NCI-H2227 treated with DMSO at 0.1 percent for 48 hours (cell line): ENCODE measurements at places on chromosomes 16 and 17.

- DNase-seq, result no peak
Measured at GRCh38 chr16:78930561-78930960, 670.0 kb downstream of the MAF start.

GRCh38 chr16:29910819-29911675 lies 10.8 kb downstream of the ASPHD1 start:
- no peak for DNase-seq

GRCh38 chr16:35908942-35909341 lies 2449.5 kb downstream of the TP53TG3F start:
- no peak for DNase-seq

- DNase-seq, result no peak
Measured at GRCh38 chr17:20200016-20200795, 191.0 kb downstream of the SPECC1 start.

GRCh38 chr17:58112970-58113631 lies 29.9 kb downstream of the DYNLL2 start:
- DNase-seq, result peak; percentile 64

GRCh38 chr16:74700116-74700437 lies 585 bp downstream of the MLKL start:
- no peak for DNase-seq

- DNase-seq, result peak; percentile 82
Measured at GRCh38 chr16:5982979-5983378, 885.4 kb upstream of the EEF2KMT start.

GRCh38 chr16:6775712-6776111 lies 556.9 kb upstream of the RBFOX1 start:
- DNase-seq, result no peak

- DNase-seq, result peak; percentile 55
Measured at GRCh38 chr16:14562691-14563491, 67.2 kb downstream of the PARN start.

- peak; percentile 78 for DNase-seq
Measured at GRCh38 chr16:67393111-67393787, at the start of gene TPPP3. Gene TPPP3, minus strand, starts transcription at chr16:67393498. Its CDS starts 2,387 bp downstream, at chr16:67391111.

DNA sequence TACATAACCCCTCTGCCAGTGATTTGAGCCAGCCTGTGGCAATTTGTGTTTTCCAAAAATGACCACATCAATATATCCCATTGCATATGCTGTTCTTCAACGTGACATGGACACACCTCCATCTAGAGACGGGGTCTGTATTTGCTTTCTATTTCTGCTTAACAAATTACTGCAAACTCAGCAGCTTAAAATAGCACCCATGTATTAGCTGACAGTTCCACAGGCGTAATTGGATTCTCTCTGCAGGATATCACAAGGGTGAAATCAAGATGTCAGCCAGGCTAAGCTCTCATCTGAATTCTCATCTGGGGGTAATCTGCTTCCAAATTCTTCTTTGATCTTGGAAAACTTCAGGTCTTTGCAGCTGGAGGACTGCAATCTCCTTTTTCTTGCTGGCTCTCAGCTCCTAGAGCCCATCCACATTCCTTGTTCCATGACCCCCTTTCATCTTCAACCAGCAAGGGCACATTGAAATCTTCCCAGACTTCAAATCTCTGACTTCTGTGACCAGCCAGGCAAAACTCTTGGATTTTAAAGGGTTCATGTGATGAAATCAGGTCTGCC lies 8.2 kb downstream of the KRT9 start:
- peak; percentile 21 for DNase-seq

GRCh38 chr16:75456971-75457370 lies 7.5 kb downstream of the TMEM170A start:
- no peak for DNase-seq

GRCh38 chr17:20035501-20035900 lies 26.3 kb downstream of the SPECC1 start:
- no peak for DNase-seq

- peak; percentile 80 for DNase-seq
Measured at GRCh38 chr17:48830840-48831548, at the start of gene CALCOCO2. Gene CALCOCO2, plus strand, starts transcription at chr17:48831035. Its CDS starts 10,673 bp downstream, at chr17:48841708.

DNA sequence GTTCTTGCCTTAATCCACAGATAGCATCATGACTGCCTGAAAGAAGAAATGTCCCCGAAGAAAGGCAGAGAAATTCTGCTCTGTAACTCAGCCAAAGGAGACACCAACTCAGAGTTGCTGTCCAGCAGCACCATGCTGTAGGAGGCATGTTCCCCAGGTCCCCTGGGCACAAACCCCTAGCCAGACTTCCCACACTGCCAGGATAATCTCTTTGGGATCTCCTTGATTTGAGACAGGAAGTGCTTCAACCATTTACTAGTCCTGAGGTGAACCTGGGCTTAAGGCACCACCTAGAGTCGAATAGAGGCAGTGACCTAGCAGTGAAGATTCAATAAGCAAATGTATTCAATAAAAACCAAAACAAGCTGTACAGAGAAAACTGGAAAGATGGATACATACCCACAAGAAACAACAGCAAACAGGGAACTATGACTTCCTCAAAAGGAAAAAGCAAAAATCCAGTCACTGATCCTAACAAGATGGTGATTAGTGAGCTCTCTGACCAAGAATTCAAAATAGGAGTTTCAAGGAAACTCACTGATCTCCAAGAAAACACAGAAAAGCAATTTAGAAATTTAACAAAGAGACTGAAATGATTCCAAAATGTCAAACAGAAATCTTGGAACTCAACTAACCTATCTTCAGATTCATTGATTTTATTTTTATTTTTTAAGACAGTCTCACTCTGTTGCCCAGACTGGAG lies 5.7 kb downstream of the OR4D2 start:
- DNase-seq, result no peak

- no peak for DNase-seq
Measured at GRCh38 chr16:3050487-3050886, 4.1 kb downstream of the MMP25 start.
